ENCODE measurements at places on chromosomes 4 and X. TPM values are rescaled to one million over a fixed set of nuclear protein-coding genes. Genes with fewer than 3 reads are reported as not detected.

Gene C4orf51
- total RNA-seq, result not detected

DNA sequence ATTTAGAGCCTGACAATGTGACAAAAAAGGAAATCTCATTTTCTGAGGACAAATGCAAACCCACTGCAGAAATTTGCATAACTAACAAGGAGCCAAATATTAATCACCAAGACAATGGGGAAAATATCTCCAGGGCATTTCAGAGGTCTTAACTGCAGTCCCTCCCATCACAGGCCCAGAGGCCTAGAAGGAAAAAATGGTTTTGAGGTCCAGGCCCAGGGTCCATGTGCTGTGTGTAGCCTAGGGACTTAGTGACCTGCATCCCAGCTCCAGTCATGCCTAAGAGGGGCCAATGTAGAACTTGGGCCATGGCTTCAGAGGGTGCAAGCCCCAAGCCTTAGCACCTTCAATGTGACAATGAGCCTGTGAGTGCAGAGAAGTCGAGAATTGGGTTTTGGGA is 44.2 kb downstream of the P2RY10 start:
- no peak overlapping the region for H3K4me3 ChIP-seq
- no peaks in the 10 kb centered on the region for H3K27me3 ChIP-seq
- H3K36me3 ChIP-seq, result peaks cover 16% of the 10 kb centered on the region
- DNase-seq, result no peak
- H3K27ac ChIP-seq, result no peak overlapping the region

Gene ADH1C
- total RNA-seq, result not detected

Gene SMPX
- total RNA-seq, result not detected

- H3K4me1 ChIP-seq, result peaks cover 14% of the 10 kb centered on the region
- no peak for DNase-seq
- no peaks in the 10 kb centered on the region for H3K27me3 ChIP-seq
- no peak overlapping the region for H3K4me3 ChIP-seq
These were observed 6.4 kb downstream of the CDK16 start for GRCh38 chrX:47224896-47225290.

DNA sequence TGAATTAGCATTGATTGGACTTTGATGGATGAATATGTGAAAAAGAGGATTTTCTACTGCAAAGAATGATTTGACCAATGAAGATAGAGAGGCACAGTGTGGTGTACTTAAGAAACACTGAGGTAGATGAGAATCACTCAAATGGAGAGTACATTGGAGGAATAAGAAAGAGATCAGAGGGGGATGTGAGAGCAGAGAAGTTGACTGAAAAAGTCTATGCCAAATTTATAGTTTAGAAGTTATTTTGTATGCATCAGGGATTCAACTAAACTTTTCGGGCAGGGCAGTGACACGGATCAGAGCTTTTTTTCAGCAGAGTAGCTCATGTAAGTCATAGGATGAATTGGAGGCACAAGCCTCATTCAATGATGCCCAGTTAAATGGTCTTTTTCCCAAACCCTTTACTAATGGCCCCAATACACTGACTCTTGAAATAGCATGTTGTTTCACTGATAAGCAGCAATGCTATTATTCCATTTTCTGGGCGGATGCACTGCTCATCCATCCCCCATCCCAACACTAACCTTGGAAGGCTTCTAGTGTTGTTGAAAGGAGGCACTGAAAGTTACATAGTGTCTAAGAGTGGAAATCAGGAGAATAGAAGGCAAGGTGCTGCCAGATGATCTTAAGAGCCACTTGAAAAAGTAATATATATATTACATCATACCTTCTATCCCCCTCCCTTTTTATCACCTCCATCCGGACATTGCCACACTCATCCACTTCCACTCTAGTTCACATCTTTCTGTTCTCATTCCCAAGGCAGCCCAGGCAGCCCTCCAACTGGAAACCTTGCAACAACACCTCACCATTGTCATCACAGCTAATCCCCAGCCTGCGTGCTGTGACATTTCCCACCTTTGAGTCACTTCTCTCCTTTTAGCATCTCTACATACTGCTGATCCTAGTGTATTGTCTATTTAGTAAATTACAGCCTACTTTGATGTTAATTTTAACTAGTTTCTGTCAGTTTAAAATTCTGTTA is 46.1 kb downstream of the ARHGAP24 start:
- H3K27ac ChIP-seq, result no peak overlapping the region
- H3K4me1 ChIP-seq, result no peaks in the 10 kb centered on the region
- H3K4me3 ChIP-seq, result no peak overlapping the region
